T-helper 1 cell treated with Interleukin-12 subunit alpha and Interleukin-12 subunit beta and Interleukin-4 antibody, amounts not matched to agents 30 ng/mL and 1 ng/mL, for 36 hours (primary cell): ENCODE measurements at places on chromosomes 2 and 18. TPM values are rescaled to one million over a fixed set of nuclear protein-coding genes. Genes with fewer than 3 reads are reported as not detected.

The MROH2A gene
- not detected in 2 replicates for total RNA-seq

The KCNG2 gene
- total RNA-seq, result not detected in 2 replicates

The NUP35 gene
- 17.7 and 19.1 TPM in 2 replicates for total RNA-seq

The SOCS6 gene
- 3.0 and 3.1 TPM in 2 replicates for total RNA-seq

The DLX1 gene
- not detected in 2 replicates for total RNA-seq

The SETBP1 gene
- total RNA-seq, result 28.5 and 29.4 TPM in 2 replicates

The MEP1B gene
- 0.10 TPM in 1 of 2 replicates, not detected in the other for total RNA-seq

The SCYGR3 gene
- total RNA-seq, result not detected in 2 replicates

The GNAL gene
- total RNA-seq, result 2.6 and 3.6 TPM in 2 replicates

The SGPP2 gene
- 14.8 and 17.2 TPM in 2 replicates for total RNA-seq

The FBXO15 gene
- total RNA-seq, result 0.46 and 0.49 TPM in 2 replicates

The PRPF40A gene
- 133 and 140 TPM in 2 replicates for total RNA-seq

The CTAGE1 gene
- not detected in 2 replicates for total RNA-seq

The MYO5B gene
- total RNA-seq, result 0.27 and 0.85 TPM in 2 replicates

The CRACDL gene
- 0.98 and 1.2 TPM in 2 replicates for total RNA-seq

The FBXO41 gene
- total RNA-seq, result 16.6 and 17.5 TPM in 2 replicates

The ANTXR1 gene
- total RNA-seq, result 0.07 and 0.15 TPM in 2 replicates

The ZNF521 gene
- total RNA-seq, result not detected in 2 replicates

The GPR35 gene
- 13.5 and 16.6 TPM in 2 replicates for total RNA-seq

The CABYR gene
- total RNA-seq, result 0.74 and 1.2 TPM in 2 replicates

The REG1B gene
- total RNA-seq, result not detected in 2 replicates

The CCDC148 gene
- total RNA-seq, result not detected in 2 replicates

The USP40 gene
- total RNA-seq, result 10.3 and 11.0 TPM in 2 replicates

The SLC16A14 gene
- 0.22 and 0.25 TPM in 2 replicates for total RNA-seq

The B3GNT2 gene
- 36.7 and 37.0 TPM in 2 replicates for total RNA-seq

The ACMSD gene
- not detected in 2 replicates for total RNA-seq

The NOSTRIN gene
- total RNA-seq, result not detected in 2 replicates

The KCNE4 gene
- not detected in 2 replicates for total RNA-seq

The ZAP70 gene
- 346 and 364 TPM in 2 replicates for total RNA-seq
